Left ventricle myocardium inferior (tissue), 1 donor: ENCODE measurements at places on chromosomes 6 and 20. TPM values are rescaled to one million over a fixed set of nuclear protein-coding genes. Genes with fewer than 3 reads are reported as not detected.

- no peak overlapping the region for H3K4me3 ChIP-seq
- DNase-seq: no peak
- no peaks in the 10 kb centered on the region for H3K27me3 ChIP-seq
- H3K4me1 ChIP-seq: no peaks in the 10 kb centered on the region
These were observed 39.7 kb downstream of the BFSP1 start for GRCh38 chr20:17491488-17491887.

- H3K36me3 ChIP-seq: no peaks in the 10 kb centered on the region
- H3K27me3 ChIP-seq: no peaks in the 10 kb centered on the region
- H3K4me3 ChIP-seq: no peak overlapping the region
- no peaks in the 10 kb centered on the region for H3K4me1 ChIP-seq
- no peak overlapping the region for H3K27ac ChIP-seq
- DNase-seq: no peak
These were observed 74.4 kb downstream of the DOK5 start for GRCh38 chr20:54549658-54550326.

- H3K36me3 ChIP-seq: no peaks in the 10 kb centered on the region
- H3K27ac ChIP-seq: no peak overlapping the region
- no peaks in the 10 kb centered on the region for H3K27me3 ChIP-seq
- no peak overlapping the region for H3K4me3 ChIP-seq
These were observed 71.6 kb downstream of the BANF2 start for GRCh38 chr20:17771206-17772004.

GRCh38 chr6:8278562-8278961 is 156.8 kb downstream of the SLC35B3 start:
- H3K4me1 ChIP-seq: no peaks in the 10 kb centered on the region
- no peaks in the 10 kb centered on the region for H3K36me3 ChIP-seq
- no peak for DNase-seq
- H3K27me3 ChIP-seq: peaks cover 21% of the 10 kb centered on the region
- H3K4me3 ChIP-seq: no peak overlapping the region

GRCh38 chr6:84892671-84893070 is 128.3 kb upstream of the TBX18 start:
- DNase-seq: no peak
- H3K36me3 ChIP-seq: no peaks in the 10 kb centered on the region
- no peak overlapping the region for H3K27ac ChIP-seq
- no peaks in the 10 kb centered on the region for H3K27me3 ChIP-seq

GRCh38 chr20:47927385-47927851 is 142.1 kb upstream of the SULF2 start:
- H3K27me3 ChIP-seq: peaks cover 30% of the 10 kb centered on the region
- H3K4me3 ChIP-seq: no peak overlapping the region
- no peak overlapping the region for H3K27ac ChIP-seq
- H3K36me3 ChIP-seq: no peaks in the 10 kb centered on the region

- no peaks in the 10 kb centered on the region for H3K36me3 ChIP-seq
- no peak for DNase-seq
- no peak overlapping the region for H3K4me3 ChIP-seq
- no peak overlapping the region for H3K27ac ChIP-seq
These were observed 48.3 kb upstream of the RIN2 start for GRCh38 chr20:19709635-19710335.

GRCh38 chr6:77172578-77172977 is 290.7 kb downstream of the HTR1B start:
- H3K27me3 ChIP-seq: no peaks in the 10 kb centered on the region
- no peaks in the 10 kb centered on the region for H3K4me1 ChIP-seq
- H3K4me3 ChIP-seq: no peak overlapping the region
- DNase-seq: no peak

DNA sequence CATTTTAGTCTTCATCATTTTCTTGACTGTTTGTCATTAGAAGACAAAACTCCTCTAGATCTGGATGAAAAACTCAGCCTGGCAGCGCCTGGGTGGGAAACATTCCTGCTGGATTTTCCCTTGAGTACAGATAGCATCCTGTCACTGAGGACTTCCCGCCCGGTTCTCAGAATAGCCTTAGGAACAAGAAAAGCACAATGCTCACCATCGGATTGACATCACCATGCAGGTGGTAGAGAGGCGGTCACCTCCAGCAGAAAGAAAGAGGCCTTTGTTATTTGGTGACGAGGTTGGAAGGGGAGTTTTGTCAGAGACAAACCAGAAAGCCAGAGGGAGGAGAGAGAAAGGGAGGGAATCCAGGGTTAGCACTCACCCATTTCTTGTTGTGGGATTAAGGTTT is 39.8 kb downstream of the KIF25 start:
- H3K27me3 ChIP-seq: peaks cover 17% of the 10 kb centered on the region
- peak overlapping the region; percentile 11 for H3K4me3 ChIP-seq
- no peak for DNase-seq
- peak overlapping the region; percentile 92 for H3K27ac ChIP-seq
- peaks cover 46% of the 10 kb centered on the region for H3K4me1 ChIP-seq
- H3K36me3 ChIP-seq: peaks cover 16% of the 10 kb centered on the region

- peaks cover 27% of the 10 kb centered on the region for H3K36me3 ChIP-seq
- no peak overlapping the region for H3K4me3 ChIP-seq
- H3K4me1 ChIP-seq: peaks cover 69% of the 10 kb centered on the region
- peak overlapping the region; percentile 88 for H3K27ac ChIP-seq
These were observed 77.8 kb downstream of the TRAM2 start for GRCh38 chr6:52499026-52499425.

DNA sequence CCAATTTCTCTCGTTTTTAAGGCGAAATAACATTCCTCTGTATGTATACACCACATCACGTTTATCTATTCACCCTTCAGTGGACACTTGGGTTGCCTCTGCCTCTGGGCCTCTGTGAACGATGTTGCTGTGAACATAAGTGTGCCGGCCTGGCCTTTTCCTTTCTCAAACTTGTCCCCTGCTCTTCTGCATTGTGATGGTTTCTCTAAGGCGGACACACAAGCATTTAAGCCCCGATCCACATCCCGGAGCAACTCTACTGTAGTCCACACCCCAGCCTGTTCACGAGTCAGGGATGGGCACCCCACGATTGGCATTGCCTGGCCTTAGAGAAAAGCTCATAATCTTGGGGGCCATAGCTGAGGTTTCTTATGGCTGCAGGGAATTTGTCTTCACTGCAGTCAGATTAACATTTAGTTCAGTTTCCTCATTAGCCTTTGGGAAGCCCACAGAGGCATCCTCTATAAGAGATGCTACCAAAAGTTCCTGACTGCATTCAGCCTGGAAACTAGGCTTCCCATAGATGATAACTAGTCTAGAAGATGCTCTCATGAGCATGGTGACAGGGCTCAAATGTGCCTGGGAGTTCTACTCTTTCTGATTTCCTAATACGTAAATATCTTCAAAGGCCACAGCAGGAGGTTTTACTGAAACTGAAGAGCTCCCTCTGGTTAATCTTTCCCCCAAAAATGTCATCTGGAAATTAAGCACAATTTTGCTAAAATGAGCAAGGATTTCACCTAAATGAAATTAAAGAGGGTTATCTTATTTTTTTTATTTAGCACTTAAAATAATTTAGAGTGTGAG is 762 bp downstream of the ZC3H12D start:
- H3K4me1 ChIP-seq: peaks cover 43% of the 10 kb centered on the region
- H3K27me3 ChIP-seq: no peaks in the 10 kb centered on the region
- H3K4me3 ChIP-seq: peak overlapping the region; percentile 21
- no peaks in the 10 kb centered on the region for H3K36me3 ChIP-seq
- no peak for DNase-seq

GRCh38 chr6:19988555-19988954 is 151.4 kb downstream of the ID4 start:
- no peak for DNase-seq
- no peaks in the 10 kb centered on the region for H3K4me1 ChIP-seq
- H3K27me3 ChIP-seq: peaks cover 18% of the 10 kb centered on the region
- H3K36me3 ChIP-seq: no peaks in the 10 kb centered on the region
- no peak overlapping the region for H3K4me3 ChIP-seq
- no peak overlapping the region for H3K27ac ChIP-seq

- H3K4me1 ChIP-seq: no peaks in the 10 kb centered on the region
- DNase-seq: no peak
- H3K36me3 ChIP-seq: no peaks in the 10 kb centered on the region
- no peak overlapping the region for H3K4me3 ChIP-seq
These were observed 126.4 kb upstream of the DUSP22 start for GRCh38 chr6:165906-166305.

DNA sequence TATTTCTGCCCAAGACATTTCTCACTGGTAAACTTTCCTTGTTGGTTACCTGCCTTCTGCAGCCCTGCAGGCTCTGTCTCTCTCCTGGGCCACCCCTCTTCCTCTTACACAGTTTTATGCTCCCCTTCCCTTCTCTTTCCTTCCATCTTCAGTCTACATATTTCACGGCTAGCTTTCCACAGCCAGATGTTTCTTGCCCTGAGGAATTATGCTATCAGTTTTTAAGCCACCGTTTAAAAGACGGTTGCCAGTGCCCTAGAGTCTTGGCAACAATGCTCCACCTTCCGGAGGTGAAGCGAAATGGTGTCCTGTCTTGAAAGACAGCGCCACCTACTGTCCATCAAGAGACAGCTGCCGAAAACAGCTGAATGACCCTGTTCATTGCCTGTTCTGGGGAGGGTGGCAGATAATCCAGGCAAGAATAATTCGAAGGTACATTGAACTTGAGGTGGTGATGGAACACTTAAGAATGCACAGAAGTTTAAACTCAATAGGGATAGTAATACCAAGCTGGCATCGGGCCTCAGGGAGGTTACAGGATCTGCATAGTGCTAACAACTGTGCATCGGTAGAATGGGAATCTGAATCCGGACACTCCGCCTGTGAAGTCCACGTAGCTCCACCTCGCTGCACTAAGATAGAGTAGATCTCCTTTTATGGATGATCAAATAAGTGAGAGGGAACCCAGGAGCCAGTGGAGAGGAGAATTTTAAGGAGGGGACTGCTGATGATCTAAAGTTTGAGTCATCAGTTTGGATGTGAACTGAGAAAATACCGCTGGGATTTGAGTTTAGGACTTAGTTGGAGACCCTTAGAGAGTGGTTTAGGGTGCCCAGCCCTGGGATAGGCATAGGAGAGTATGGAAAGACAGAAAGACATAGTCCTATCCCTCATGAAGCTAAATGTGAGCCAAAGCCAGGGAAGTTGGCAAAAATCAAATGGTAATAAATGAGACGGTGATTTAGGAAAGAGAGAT is 4.8 kb upstream of the TRIM40 start:
- peaks cover 96% of the 10 kb centered on the region for H3K27me3 ChIP-seq
- H3K27ac ChIP-seq: no peak overlapping the region
- no peaks in the 10 kb centered on the region for H3K36me3 ChIP-seq
- DNase-seq: peak; percentile 31
- H3K4me1 ChIP-seq: peaks cover 16% of the 10 kb centered on the region

DNA sequence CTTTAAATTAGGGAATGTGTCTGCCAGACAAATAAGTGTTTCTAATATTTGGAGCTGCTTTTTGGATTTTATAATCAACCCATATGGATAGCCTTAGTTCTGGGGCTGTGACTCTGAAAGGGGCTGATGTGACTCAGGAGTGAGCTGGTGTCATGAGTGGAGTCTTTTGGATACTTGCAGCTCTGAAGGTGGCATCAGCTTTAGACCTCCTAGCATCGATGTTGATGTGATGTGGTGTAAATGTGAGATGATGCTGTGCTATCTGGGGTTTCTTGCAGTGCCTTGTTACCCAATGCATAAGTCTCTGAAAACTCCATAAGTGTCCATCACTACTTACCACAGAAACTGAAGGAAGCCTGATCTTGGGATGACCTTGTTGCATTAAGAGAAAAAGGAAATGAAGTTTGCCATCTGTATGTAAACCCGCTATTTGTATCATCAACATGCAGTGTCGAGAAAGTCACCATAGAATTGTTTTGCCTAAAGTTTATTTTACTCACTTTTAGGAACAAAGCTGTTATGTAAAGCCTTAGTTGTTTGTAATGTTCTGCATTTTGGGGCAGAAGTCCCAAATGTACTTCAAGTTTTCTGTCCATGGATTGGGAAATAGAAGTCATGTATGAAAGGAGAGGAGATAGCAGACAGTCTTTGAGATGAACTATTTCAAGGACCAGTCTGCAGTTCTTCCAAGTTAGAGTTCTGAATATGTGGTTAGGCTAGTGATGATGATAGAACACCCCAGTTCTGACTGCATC is 8.0 kb downstream of the FOXO3 start:
- H3K27me3 ChIP-seq: no peaks in the 10 kb centered on the region
- DNase-seq: no peak
- peak overlapping the region; percentile 25 for H3K27ac ChIP-seq
- H3K4me3 ChIP-seq: no peak overlapping the region
- H3K36me3 ChIP-seq: peaks cover 60% of the 10 kb centered on the region

DNA sequence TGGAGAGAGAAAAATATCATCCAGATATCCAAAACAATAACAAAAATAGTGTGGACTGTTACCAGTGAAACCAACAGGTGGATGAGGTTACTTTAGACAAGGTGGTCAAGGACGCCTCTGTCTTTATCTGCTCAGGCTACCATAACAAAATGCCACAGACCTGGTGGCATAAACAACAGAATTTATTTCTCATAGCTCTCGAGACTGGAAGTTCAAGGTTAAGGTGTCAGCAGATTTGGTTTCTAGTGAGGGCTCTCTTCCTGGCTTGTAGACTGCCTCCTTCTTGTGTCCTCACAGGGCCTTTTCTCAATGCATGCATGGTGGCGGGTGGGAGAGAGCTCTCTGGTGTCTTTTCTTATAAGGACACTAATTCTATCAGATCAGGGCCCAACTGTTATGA is 21.1 kb upstream of the LBP start:
- no peak overlapping the region for H3K27ac ChIP-seq
- no peak for DNase-seq
- no peaks in the 10 kb centered on the region for H3K36me3 ChIP-seq

DNA sequence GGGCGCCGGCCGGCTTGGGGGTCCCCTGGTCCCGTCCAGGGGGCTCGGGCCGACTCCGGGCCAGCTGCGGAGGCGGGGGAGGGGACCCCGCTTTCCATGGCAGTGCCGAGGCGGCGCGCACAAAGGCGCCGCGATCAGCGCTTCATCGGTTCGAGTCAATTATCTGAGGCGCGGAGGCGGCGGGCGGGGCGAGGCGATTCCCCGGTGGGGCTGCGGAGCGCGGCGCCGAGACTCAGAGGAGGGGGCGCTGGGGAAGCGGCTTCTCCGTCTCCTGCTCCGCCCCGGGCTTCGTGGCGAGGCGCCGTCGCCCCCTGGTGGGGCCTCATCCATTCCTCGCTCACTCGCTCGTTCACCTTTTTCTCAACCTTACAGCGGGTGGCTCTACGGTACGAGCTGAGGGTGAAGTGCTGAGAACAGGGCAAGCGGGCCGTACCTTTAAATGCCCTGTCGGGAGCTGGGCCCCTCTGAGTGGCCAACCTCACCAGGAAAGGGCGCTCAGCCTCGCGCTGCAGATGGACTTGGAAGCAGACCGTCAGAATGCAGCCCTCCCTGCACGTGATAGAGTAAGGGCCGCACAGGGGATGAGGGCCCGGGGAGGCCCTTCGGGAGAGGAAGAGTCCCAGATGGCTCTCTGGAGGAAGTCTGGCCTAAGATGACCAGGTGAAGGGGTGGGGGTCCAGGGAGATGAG is 39.9 kb downstream of the SLC52A3 start:
- no peaks in the 10 kb centered on the region for H3K36me3 ChIP-seq
- H3K4me3 ChIP-seq: peak overlapping the region; percentile 74
- no peak overlapping the region for H3K27ac ChIP-seq

DNA sequence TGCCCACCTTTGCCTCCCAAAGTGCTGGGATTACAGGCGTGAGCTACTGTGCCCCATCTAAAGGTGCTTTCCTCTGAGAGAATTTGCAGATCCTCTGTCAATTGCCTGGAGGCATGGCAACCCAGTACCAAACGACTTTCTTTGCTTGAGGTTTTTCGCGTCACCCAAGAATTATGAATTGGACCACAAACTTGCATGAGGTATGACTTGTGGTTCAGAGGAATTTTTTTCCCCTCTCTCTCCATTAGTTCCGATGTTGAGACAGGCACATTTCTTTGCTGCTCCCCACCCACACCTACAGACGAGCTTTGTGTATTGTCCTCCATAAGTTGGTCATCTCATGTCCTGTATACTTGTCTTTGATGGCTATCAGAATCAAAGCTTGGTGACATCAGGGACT is 11.8 kb upstream of the SCAF8 start:
- no peak overlapping the region for H3K4me3 ChIP-seq
- H3K4me1 ChIP-seq: no peaks in the 10 kb centered on the region
- no peak for DNase-seq
- H3K27me3 ChIP-seq: no peaks in the 10 kb centered on the region

C6orf52 gene
- 1.5 TPM for total RNA-seq
